Inflammatory macrophage treated with lipopolysaccharide for 4 hours (primary cell): ENCODE measurements at places on chromosomes 4 and X.
A peak's percentile ranks its signal among the peaks of the same experiment; 100 is the strongest.

GRCh38 chrX:151396042-151396824 is 773 bp upstream of the VMA21 start:
- DNase-seq, result peak; percentile 38

DNA sequence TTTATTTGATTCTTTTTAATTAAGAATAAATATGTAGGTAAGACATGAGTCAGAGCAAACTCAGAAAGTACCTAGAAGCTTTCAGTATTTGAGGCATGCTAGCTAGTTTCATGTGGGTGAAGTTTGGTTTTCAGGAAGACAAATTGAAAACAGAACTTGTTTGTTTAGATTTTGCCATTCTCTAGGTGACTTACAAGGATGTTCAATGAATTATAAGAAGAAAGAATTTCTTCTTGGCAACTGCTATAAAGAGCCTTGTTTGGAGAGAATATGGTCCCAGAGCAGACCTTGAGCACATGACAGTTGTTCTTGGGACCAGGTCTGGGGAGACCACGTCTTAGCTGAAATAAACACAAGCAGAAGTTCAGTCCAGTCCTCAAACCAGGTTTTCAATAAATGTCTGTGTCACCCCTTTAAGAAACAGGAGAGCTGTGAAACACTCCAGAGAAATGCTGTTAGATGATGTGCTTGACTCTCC is 38.0 kb upstream of the IL21 start:
- no peak for DNase-seq

GRCh38 chr4:1406394-1406980 is at the start of gene NKX1-1:
Gene NKX1-1 (minus strand): TSS chr4:1406442. CDS start chr4:1406442, 0 bp downstream.
- DNase-seq, result no peak

DNA sequence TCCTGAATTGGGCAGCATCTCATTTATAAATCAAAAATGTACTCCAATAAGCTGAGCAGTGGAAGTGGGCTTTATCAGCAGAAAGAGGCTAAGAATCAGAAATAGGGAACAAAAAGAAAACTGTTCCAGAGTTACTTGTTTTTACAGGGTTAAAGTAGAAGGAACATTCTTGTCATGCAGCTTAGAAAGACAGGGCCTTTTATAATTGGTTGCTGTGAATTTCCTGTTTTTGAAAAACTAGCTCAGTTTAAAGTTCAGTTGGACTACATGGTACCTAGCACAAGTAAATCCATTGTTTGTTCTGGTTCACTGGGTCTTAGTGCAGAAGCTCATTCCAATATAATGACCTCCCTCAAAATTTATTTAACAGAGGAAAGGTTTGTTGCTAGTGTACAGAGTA is 200.8 kb downstream of the GRIA2 start:
- DNase-seq, result no peak

GRCh38 chrX:47093248-47093647 is 15.0 kb downstream of the RGN start:
- peak; percentile 10 for DNase-seq

- DNase-seq, result peak; percentile 32
These were observed 88.7 kb downstream of the TNIP2 start for GRCh38 chr4:2667428-2667827.

GRCh38 chr4:7964890-7965662 is 25.4 kb upstream of the AFAP1 start:
- peak; percentile 15 for DNase-seq

GRCh38 chr4:28006021-28006420 is 1145.4 kb downstream of the STIM2 start:
- DNase-seq, result no peak

DNA sequence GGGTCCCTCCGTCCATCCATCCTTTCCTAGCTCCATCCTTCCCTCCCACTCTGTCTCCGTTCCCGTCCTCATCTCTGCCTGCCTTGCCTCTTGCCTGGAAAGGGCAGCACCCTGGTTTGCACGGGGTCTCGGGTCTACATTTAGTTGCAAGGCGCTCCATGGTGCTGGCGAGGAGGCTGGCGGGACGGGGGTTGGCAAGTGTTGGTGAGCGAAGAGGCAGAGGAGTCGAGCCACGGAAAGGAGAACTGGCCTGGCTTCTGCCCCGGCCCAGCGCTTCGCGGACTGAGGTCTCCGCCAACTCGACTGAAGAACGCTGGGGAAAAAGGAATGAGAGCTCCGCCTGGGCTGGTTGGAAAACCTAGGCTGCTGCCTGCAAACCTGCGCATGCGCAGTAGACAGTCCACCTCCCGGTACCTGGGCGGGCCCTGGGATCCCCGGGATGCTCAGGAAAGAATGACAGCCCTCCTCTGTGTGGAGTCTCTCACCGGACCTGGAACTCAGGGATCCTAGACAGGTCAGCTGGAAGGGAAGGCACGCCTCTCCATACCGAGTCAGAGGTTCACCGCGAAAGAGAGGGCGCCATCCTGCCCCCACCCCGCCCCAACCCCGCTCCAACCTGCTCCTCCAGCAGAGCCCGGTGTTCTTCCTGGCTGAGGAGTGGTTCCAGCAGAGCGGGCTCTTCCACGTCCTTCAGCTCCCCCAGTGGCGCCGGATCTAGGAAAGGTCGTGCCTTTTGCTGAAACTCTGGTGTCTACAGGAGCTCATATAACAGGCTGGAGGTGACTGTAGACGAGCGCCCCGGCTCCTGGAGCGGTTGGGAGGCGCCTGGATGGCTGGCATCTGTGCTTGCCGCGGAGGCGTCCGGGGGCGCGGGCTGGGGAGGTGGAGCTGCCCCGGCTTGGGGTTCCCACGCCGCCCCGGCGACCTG is 6.0 kb downstream of the FRG2 start:
- peak; percentile 3 for DNase-seq

DNA sequence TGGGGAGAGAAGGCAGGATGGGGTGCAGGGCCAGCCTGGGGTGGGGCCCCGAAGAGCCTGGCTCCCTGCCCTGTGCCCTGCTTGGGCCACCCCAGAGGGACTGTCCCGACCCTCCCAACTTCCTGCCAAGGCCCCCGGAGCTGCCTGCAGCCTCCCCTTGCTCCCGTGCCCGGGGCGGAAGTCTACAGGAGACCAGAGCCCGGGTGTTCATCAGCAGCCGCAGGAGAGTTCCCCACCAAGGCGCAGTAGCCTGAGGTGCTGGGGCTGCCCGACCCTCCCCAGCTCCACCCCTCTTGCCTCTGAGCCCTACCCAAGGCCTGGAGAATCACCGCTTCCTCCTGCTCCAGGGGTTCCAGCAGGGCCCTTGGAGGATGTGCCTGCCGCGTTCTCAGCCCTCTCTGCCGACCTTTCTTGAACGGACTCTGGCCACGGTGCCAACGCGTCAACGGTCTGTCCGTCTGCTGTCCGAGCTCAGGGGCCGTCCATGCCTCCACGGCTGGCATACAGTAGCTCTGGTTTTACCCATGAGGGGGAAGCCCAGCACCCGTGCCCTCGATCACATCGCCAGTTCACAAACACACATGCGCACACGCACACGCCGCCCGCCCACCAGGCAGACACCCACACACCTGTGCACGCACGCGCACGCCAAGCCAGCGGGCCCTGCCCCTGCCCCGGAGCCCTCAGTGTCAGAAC is 36.0 kb upstream of the SPON2 start:
- DNase-seq, result no peak

DNA sequence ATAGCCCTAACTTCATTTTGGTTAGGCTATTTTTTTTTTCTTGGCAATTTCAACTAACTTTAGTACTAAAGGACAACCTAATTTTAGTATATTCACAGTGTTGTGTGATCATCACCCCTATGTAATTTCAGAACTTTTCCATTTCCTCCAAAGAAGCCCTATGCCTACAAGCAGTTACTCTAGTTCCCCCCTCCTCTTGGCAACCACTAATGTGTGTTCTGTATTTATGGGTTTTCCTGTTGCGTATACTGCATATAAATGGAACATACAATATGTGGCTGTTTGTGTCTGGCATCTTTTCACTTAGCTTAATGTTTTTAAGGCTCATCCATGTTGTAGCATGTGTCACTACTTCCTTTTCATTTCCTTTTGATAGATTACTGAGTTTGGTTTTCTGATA is 57.6 kb downstream of the N4BP2 start:
- DNase-seq, result peak; percentile 21

- DNase-seq, result peak; percentile 48
These were observed at the start of the genes CNGA1 and NIPAL1 for GRCh38 chr4:48016141-48017107. Gene CNGA1 (minus strand): TSS chr4:48016681. CDS start chr4:47952689, 63,992 bp downstream. Gene NIPAL1 (plus strand): TSS chr4:48016772. CDS start chr4:48016840, 68 bp downstream.

DNA sequence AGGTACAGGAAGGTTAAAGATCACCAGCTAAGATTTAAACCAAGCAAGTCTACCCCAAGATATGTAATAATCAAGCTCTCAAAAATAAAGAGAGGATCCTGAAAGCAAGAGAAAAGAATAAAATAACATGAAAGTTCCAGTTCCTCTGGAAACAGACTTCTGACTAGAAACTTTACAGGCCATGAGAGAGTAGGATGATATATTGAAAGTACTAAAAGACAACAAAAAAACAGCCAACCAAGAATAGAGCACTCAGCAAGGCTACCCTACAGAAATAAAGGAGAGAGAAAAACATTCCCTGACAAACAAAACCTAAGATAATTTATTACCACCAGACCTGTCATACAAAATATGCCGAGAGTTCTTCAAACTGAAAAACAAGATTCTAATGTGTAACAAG is 450.5 kb downstream of the ARAP2 start:
- DNase-seq, result no peak

DNA sequence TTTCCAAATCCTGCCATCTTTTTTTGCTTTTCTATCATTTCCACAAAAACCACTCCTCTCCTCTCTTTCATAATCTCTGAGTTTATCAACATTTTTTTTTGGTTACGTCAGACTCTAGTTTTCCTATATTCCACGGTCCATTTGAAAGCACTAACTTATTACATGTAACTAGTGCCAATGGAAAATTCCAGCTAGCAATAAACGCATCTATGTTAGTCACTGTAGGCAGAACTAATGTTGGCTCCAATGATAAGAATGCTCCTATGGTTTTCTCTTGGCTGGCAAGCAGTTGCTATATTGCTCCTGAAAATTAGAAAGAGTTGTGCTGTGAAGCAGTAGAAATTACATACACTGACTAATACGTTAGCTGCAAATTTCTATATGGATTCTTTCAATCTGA is 634.6 kb upstream of the FTHL17 start:
- DNase-seq, result no peak

GRCh38 chr4:17489721-17490120 is 22.2 kb downstream of the QDPR start:
- DNase-seq, result no peak

DNA sequence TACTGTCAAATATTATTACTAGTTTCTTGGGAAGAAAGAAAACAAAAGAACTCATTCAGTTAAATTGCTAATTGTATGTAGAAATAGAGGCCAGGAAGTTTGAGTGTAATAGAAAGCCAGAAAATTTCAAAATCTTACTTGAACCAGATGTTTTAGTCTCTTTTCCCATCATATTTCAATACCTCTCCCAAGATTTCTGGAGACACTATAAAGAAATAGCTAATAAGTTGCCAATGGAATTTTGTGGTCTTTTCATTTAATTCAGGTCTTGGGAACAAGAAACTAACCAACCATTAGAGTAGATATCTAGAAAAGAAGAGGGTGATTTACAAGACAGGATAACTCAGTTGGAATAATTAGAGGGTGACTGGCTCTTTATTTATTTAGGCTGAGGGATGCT is 112.2 kb downstream of the AGTR2 start:
- no peak for DNase-seq

DNA sequence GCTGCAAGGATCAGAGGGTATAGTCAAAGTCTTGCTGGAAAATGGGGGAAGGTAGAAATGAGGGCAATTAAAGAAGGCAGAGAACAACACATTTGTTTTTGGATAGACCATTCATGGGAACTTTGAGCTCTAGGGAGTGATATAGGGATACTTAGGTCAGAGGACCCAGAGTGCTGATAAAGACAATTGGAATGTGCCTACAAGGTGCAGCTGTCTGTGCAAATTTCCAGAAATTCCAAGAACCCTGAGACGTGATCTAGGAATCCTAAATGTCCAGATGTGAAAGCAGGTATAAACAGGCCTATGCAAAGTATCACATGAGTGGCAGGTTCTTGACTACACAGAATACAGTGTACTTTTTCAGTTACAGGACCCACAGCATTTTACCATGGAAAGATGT is 24.2 kb downstream of the FNIP2 start:
- DNase-seq, result no peak

- DNase-seq, result no peak
These were observed 999 bp downstream of the NAP1L5 start for GRCh38 chr4:88696630-88697029.

GRCh38 chr4:10006601-10007435 is 14.5 kb downstream of the SLC2A9 start:
- DNase-seq, result peak; percentile 30

GRCh38 chr4:13089659-13089998 is 394.5 kb downstream of the RAB28 start:
- no peak for DNase-seq

DNA sequence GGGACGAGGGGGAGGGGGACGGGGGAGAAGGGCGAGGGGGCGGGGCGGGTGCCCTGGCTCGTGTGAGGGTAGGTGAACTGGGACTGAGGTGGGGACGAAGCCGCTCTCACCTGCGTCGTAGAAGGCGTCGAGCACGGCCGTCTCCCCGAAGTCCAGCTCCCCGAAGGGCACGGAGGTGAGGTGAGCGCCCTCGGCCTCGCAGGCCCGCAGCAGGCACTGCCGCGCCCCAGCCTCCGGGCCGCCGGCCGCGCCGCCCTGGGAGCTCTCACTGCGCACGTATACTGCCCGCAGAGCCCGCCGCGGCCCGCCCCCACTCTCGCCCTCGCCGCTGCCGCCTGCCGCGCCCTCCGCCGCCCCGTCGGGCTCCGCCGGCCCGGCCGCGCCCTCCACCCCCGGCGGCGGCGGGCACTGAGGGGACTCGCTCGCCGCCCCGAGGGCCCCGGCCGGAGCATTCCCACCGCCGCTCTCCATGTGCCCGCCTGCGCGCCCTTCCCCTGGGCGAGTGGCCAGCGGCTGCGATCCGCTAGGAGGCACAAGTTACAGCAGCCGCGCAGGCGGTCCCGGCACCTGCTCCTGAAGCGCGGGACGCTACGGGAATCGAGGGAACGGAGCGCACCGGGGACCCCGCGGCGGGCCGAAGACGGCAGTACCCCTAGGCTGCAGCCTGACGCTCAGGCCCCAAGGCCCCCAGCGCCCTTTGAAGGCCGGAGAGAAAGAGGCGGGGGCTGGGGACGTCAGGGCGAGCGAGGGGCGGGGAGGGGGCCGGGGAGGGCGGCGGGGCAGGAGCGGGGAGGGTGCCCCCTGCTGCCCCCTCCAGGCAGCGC is at the start of gene MAP3K15:
Gene MAP3K15 (minus strand): TSS at position 718 of the 824 bp plus-strand sequence. CDS start 247 bp downstream, at position 471.
- DNase-seq, result peak; percentile 8

GRCh38 chr4:8912506-8912905 is 40.9 kb upstream of the HMX1 start:
- no peak for DNase-seq

DNA sequence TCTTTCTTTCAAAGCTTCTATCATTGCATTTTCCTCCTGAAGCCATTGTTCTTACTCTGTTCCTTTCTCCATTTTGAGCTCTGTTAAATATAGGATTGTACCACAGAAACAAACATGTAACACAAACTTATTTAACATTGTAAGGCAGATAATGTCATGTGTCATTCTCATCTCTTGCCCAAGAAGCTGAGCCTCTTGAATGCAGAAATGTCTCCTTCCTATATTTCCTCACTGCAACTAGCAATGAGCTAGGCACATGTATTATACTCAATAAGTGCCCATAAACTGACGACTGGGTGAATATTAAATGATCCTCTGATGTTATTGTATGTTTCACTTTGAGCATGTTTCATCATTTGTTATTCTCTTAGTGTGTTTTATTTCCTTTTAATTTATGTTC is 56.7 kb upstream of the SLC7A11 start:
- peak; percentile 60 for DNase-seq

GRCh38 chr4:86999136-86999643 is 64.4 kb downstream of the AFF1 start:
- no peak for DNase-seq

- DNase-seq, result no peak
These were observed 60.3 kb downstream of the USP11 start for GRCh38 chrX:47293106-47293505.
